ENCODE measurements at places on chromosomes 12 and 14. TPM values are rescaled to one million over a fixed set of nuclear protein-coding genes. Genes with fewer than 3 reads are reported as not detected.

Gene CRACR2A
- total RNA-seq: 6.0 TPM

DNA sequence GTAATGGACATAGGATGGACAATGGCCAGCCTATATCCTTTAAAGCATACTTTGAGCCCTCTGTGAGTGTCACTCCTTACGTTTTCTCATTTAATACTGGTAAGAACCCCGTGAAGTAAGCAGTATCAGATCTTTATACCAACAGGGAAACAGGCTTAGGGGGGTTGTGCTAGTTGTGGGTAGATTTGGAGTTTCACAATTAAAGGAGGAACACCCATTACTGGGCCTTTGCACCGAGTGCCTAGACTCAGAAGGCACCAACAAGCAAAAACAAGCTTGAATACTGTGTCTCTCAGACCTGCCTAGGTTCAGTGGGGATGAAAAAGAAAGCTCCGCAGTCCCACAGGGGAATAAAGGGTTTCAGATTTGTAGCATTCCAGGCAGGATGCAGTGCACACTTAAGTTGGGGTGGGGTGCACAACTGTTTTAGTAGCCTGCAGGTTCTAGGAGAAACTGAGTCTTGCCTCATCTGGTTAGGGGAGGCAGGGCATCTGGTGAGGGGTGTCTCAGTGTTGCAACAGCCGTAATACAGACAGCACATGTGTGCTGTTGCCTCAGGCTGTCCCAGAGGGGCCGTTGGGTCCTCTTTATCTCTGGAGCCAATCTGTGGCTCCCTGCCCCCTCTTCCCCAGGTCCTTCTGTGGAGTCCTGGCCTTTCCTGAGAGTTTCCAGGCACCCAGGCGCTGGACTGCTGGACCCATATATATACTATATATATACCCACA is 51.2 kb downstream of the IRAK3 start:
- no peak for DNase-seq

DNA sequence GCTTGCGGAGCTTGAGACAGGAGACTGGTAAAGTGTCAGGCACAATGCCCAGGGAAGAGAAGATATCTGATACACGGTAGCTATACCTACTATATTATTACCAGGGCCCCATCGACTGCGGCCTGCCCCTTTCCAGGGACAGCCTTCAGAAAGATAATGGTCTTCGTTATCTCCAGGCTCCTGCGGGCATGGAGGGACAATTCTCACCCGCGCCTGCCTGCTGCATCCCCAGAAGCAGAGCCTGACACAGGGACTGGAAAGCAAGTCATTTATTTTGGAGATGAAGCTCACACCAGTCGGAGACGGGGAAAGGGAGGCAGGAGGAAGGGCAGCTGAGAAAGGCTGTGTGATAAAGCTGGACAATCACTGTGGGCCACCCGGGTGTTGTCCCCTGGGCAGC is 67.9 kb upstream of the FAM222A start:
- no peak for DNase-seq

- no peak for DNase-seq
These were observed 287.9 kb downstream of the RPAP3 start for GRCh38 chr12:47417955-47418354.

Gene LTBR
- total RNA-seq: 72.1 TPM

GRCh38 chr14:70947739-70948138 is 40.5 kb downstream of the PCNX1 start:
- DNase-seq: no peak

Gene STAB2
- not detected for total RNA-seq

DNA sequence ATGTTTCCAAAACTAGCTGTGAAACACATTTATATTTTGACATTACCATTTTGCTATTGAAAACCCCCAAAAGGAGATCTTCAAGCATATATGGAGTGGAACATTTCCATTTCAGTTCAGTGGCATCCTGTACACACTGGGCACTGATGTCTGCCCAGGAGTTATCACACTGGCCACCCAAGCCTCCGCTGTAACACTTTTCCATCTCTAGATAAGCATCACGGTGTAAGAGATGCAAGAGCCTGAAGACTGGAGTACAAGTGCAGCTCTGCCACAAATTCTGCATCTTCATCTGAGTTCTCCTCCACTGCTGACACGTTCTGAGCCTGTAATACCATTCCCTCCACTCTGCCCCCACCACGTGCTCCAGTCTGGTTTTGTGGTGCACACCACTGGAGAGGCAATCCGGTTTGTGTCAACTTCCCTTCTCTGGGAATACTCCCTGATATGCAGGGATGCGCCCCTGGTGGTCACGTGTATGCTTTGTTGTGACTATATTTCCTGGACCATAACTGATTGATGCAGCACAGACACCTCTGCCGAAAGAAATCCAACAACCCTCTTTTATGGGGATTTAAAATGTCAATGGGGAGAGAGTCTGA is 12.7 kb downstream of the SPTLC2 start:
- no peak for DNase-seq

- no peak for DNase-seq
These were observed 11.4 kb downstream of the CABP1 start for GRCh38 chr12:120651821-120652220.

GRCh38 chr14:90332271-90332584 is 487 bp upstream of the NRDE2 start:
- no peak for DNase-seq

Gene PRR4
- total RNA-seq: 1.6 TPM

DNA sequence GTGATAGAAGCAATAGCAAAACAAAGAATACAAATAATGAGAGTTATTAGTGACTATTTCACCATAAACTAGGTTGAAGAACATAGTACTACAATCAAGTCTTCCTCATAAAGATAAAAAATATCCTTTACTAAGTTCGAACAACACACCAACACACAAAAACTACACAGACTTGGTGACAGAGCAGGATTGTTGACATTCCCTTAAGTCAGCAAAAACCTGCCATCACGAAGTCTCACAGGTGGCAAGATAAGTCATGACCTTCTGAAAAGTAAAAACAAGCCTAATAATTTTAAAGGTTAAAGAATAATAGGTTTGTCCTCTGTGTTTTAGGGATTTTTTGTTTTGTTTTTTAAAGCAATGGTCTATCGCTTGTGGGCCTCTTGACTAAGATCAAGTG is 173.0 kb downstream of the SEC23A start:
- no peak for DNase-seq

- no peak for DNase-seq
These were observed 25.2 kb downstream of the NGB start for GRCh38 chr14:77245820-77246219.

Gene LYSET
- 10.0 TPM for total RNA-seq
